ENCODE measurements at places on chromosomes 12 and 14. TPM values are rescaled to one million over a fixed set of nuclear protein-coding genes. Genes with fewer than 3 reads are reported as not detected.
A peak's percentile ranks its signal among the peaks of the same experiment; 100 is the strongest.

DNA sequence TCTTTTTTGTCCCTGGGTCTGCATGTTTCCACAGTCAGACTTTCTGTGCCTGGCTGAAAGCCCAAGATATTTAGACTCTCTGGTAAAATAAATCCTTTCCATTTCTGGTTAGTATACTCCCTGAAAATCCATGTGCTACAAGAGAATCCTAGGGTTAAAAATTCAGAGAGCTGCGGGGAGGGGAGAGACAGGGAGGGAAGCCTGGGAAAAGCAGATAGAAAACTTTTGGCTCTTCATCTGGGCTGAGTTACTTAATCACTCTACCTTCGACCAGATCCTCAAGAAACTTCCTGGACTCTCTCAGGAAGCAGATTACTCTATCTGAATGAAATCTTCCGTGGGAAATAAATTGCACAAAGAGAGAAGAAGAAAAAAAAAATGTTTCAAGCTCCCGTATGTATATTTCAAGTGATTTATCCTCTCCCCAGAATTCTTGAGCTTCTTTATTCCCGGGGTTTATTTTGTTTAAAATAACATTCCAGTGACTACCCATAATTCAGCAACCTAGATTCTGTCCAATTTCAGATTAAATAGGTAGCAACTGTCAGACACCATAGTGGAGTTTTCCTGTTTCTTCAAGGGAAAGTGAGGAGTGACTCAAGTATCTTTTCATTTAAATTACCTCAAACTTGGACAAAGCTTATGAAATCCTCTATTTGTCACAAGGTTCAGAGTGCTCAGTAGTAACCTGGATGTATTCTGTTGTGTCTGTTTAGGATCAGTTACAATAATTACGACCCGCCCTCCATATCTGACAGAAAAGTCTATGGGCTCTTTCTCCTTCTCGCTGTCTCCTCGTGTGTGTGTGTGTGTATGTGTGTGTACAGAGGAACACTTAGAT is 163.7 kb downstream of the MYRFL start:
- peak; percentile 8 for DNase-seq

GRCh38 chr12:7628381-7628961 is 37.2 kb downstream of the APOBEC1 start:
- no peak for DNase-seq

- peak; percentile 77 for DNase-seq
These were observed 34.1 kb downstream of the TMCC3 start for GRCh38 chr12:94616203-94616729.

DNA sequence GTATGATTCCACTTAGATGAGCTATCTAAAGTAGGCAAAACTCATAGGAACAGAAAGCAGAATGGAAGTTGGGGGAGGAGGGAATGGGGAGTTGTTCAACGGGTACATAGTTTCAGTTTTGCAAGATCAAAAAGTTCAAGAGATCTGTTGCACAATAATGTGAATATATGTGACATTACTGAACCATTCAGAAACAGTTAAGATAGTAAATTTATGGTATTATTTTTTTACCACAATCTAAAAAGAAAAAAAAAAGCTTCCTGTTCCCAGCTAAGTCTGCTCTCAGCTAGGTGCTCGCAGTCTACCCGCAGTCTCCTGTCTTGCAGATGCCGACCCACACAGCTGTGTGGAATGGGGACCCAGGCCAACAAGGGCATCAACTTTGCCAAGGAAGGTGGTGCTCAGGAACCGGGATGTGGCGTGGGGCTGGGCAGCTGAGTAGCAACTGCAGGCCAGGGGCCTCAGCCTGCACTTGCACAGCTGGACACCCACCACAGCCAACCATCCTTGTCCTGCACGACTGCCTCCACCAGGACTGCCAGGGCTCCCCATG is 15.3 kb upstream of the ANO6 start:
- DNase-seq: peak; percentile 51

DNA sequence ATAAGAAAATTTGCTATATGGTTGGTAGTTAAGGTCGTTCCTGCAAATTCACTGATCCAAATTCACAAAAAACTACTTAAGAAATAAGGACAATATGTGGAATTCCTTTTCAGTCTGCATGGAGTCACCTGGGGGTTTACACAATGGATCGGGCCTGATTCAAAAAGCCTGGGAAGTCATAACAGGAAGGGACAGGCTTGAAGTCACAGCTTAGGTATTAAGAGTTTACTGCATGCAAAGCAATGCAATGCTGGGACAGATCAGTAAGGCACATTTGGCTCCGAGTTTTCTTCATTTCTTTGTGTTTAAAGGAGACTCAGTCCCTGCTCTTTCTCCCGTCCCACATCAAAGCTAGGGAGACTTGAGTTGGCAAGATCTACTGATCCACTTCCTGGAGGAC is 153.3 kb downstream of the NTF3 start:
- no peak for DNase-seq

RTL1 gene
- not detected for polyA plus RNA-seq

RPGRIP1 gene
- not detected for polyA plus RNA-seq

SNRNP35 gene
- polyA plus RNA-seq: 13.3 TPM

HOTAIR gene
- 0.33 TPM for polyA plus RNA-seq

DPF3 gene
- 0.57 TPM for polyA plus RNA-seq
